Brain (organoid and tissue), 16 donors: ENCODE measurements at places on chromosomes 7 and 10.
A peak's percentile ranks its signal among the peaks of the same experiment; 100 is the strongest.

GRCh38 chr7:18496341-18496700 lies 772 bp downstream of the HDAC9 start:
- DNase-seq = peak; percentile 53

DNA sequence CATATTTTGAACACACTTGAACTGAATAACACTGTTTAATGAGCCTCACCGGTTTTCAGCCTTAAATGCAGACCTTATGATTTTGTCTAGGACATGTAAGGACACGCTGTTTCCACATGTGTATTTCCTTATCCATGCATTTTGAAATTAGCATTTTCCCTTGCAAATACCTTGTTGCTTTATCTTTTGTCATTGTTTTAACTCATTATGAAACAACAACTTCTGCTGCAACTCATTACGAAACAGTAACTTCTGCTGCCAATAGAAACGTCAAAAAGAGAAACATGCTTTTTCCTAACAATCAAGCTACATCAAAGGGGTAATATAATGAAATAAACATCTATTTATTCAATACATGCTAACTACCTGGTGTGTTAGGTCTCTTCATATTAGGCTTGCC lies 322.0 kb downstream of the AGMO start:
- no peak for DNase-seq

- DNase-seq = no peak
Measured at GRCh38 chr7:153852261-153852660, 199.9 kb upstream of the DPP6 start.

DNA sequence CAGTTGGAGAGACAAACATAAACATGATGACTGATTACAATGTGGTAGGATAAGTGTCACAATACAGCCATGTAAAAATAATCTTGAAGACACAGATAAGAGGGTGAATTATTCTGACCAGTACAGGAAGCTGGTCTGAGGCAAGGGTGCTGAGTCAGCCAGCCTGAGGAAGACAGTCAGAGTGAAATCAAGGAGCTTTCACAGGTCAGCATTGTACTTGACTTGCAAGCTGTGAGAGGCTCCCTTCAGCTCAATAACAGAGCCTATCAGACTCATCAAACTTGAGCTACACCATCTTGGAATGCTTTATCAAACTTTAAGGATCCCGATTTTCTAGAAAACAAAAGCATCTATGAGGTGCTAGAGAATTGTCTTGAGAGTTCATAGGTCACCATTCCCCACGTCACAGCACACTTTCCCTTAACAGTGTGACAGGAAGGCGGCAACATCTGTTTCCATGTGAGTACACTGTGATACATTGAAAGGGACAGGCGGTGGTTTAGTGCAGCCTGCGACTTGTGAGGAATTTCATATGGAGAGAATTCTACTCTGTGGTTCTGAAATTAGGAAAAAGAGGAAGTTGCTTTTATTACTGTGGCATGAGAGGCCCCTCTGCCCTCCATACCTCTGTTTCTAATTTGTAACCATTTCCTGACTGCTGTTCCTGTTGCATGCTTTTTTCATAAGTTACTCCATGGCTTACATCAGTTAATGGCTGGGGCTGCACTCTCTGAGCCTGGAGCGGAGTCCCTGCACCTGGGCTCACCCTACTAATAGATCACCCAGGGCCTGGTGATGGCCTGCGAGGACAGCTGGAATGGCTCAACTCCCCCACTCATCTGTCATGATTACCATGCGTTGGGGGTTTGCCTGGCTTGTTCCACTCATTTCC lies 417.1 kb downstream of the SUGCT start:
- DNase-seq = no peak

- DNase-seq = peak; percentile 18
Measured at GRCh38 chr10:35232527-35232926, 103.8 kb upstream of the CCNY start.

DNA sequence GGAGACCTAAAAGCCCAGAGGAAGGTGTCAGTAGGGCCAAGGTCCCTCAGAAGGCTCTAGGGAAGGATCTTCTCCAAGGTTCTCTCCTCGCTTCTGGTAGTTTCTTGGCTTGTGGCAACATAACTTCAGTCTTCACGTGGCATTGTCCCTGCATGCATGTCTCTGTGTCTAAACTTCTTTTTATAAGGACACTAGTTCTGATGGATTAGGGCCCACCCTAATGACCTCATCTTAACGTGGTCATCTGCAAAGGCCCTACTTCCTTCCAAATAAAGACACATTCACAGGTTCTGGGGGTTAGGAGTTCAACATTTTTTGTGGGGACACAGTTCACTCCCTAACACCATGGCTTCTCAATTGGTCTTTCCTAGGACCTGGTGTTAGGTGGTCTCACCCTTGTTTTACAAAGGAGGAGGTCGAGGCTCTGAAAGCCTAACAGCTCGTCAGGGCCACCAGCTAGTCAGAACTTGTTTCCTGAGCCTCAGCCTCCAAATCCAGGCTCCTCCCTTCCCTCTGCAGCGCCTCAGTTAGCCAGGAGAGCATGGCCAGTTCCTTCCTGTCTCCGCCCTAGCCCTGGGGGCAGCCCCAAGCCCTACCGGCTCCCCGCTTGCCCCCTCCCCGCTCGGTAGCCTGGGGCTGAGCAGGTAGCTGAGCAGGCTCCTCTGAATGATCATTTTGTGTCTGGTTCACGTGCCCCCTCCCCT lies 109.7 kb upstream of the PPIF start:
- no peak for DNase-seq

- no peak for DNase-seq
Measured at GRCh38 chr10:61789031-61789430, 112.5 kb upstream of the ARID5B start.

DNA sequence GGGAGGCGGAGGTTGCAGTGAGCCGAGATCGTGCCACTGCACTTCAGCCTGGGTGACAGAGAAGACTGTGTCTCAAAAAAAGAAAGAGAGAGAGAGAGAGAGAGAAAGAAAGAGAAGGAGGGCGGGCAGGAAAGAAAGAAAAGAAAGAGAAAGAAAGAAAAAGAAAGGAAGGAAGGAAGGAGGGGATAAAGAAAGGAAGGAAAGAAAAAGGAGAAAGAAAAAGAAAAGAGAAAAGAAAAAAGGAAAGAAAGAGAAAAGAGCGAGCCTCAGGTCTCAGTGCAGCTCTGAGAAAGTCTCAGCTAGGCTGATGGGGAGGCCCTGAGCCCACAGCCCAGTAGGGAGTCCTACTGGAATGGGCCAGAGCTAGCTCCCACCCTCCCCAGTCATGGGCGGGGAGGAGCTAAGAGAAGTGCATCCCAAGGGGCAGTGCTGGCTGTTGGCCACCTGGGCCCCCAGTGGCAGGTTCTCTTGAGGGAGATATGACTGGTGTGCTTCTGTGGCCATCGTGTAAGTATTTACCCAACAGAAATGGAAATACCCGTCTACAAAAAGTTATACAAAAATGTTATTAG lies 69.3 kb downstream of the ABRAXAS2 start:
- no peak for DNase-seq

DNA sequence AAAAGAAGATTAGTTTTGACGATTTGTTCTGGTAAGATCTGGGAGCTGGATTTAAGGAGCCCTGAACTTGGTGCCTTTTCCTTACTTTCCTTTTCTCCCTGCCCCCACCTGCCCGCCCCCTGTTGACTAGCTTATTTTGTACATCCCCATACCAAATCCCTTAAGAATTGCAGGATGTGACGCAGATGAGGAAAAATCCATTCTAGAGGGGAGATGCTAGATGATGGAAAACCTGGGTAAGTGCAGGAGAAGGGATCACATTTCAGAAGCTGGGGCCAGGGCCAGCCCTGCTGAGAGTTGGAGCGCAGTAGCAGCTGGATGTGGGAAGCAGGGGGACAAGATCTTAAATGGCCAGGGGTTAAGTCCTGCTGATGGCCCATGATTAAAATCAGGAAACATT lies 93.9 kb downstream of the CCDC3 start:
- no peak for DNase-seq

DNA sequence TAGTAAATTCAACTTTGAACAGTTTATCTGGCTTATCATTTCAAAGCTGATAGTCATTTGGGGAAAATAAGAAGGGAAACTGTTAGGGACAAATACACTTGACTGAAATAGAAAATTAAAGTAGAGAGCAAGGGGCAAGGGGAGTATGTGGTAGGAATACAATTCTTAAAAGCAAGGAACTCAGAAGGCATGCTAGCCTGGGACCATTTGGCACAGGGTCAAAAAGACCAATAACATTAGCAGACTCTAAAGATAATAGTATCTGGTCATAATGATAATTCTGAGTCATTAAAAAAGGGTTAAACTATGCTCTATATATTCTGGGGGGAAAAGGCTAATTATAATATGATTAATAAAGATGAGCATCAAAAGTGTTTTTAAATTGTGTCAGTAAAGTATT lies 112.2 kb downstream of the CNOT4 start:
- no peak for DNase-seq

DNA sequence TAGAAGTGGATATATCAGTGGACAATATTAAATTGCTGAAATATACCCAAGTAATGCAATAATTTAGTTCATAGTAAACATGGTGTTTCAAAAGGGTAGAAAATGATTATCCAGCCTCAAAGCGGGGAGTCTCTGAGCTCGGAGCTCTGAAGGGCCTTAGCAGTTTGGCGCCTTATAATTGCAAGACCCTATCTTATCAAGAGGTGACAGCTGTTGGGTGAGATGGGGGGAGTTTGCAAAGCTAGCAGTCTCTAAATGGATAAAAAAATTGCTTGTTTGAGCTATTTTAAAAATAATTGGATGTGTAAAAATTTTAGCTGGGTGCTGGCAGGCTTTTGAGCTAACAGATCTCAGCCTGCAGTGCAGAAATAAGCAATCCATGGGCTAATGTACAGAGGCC lies 219.2 kb downstream of the CCSER2 start:
- DNase-seq = peak; percentile 36

DNA sequence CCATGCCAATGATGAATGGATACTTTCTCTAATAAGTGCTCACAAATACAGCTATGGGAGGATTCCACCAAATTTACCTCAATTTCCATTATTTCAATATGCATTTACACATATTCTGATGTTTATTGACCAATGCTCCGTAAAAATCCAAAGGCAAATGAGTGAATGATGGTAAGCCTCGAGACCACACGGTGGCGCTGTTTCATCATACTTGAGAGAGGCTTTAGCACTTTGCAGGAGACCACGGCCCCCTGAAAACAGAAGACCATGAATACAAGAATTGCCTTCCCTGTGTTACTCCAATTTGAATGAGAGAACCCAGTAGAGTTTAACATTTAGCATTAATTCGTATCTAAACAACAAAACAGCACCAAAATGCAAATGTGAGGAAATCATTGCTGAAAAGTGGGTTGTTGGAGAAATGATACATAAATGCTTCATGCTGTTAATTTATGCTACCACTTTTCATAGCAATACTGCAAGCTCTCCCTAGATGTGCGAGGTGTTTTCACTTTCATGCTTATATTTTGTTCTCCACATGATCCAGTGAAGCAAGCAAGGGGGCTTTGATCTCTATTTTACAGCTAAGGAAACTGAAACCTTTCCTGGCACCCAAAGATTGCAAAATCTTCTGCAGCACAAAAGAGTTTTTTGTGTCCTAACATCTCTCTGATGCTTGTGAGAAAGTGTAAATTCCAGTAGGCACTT lies 35.4 kb downstream of the TRIL start:
- peak; percentile 95 for DNase-seq

- DNase-seq = no peak
Measured at GRCh38 chr10:25639646-25640045, 294.4 kb upstream of the MYO3A start.

GRCh38 chr7:22419488-22419887 lies 62.5 kb upstream of the RAPGEF5 start:
- DNase-seq = no peak

GRCh38 chr7:42910306-42910705 lies 1.6 kb downstream of the C7orf25 start:
- no peak for DNase-seq

- no peak for DNase-seq
Measured at GRCh38 chr10:118471863-118472262, 123.6 kb downstream of the PRLHR start.

GRCh38 chr10:683448-684071 lies 5.9 kb downstream of the DIP2C start:
- no peak for DNase-seq

GRCh38 chr7:139132887-139133286 lies 23.4 kb upstream of the ZC3HAV1 start:
- no peak for DNase-seq

DNA sequence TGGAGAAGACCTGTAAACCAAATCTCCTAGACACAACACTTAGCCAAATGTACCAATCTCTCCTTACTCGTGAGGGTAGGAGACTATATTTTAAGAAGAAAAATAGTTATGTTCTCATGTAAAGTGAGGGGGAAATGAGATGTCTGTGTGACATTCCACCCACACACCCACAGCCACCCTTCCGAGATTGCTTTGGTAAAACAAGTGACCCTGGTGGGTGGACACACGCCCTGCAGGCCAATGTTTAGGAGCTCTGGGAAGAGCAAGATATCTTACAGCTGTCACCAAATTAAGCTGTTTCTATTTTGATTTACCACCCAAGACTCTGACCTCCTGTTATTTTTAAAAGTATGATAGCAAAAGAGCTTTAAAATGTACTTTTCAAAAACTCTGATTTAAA lies 147.2 kb upstream of the PFKP start:
- DNase-seq = no peak

GRCh38 chr10:110528224-110528996 lies 30.7 kb downstream of the DUSP5 start:
- DNase-seq = no peak

GRCh38 chr7:48286836-48287235 lies 115.6 kb downstream of the ABCA13 start:
- no peak for DNase-seq

- DNase-seq = no peak
Measured at GRCh38 chr7:138015096-138015495, 13.2 kb upstream of the CREB3L2 start.

DNA sequence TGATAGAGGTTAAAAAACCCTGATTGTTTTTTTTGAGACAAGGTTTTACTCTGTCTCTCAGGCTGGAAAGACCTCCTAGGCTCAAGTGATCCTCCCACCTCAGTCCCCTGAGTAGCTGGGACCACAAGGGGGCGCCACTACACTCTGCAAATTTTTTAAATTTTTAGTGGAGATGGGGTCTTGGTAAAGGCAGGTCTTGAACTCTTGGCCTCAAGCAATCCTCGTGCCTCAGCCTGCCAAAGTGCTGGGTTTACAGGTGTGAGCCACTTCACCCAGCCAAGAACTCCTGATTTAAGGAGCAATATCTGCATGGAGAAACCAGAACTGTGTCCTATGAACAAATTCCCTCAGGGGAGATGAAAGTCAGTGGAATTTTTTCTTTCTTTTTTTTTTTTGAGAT lies 7.3 kb upstream of the KLHDC10 start:
- peak; percentile 67 for DNase-seq
